ENCODE measurements at places on chromosomes 12 and 14.

GRCh38 chr14:102907980-102908730 lies 14.3 kb upstream of the AMN start:
- H3K27ac ChIP-seq: no peak overlapping the region
- DNase-seq: no peak
- H3K4me3 ChIP-seq: no peak overlapping the region
- no peaks in the 10 kb centered on the region for H3K27me3 ChIP-seq
- peaks cover 26% of the 10 kb centered on the region for H3K36me3 ChIP-seq

- no peaks in the 10 kb centered on the region for H3K4me1 ChIP-seq
- H3K27me3 ChIP-seq: no peaks in the 10 kb centered on the region
- H3K27ac ChIP-seq: no peak overlapping the region
- no peak overlapping the region for H3K4me3 ChIP-seq
Observed at GRCh38 chr12:40946612-40947194, 241.4 kb upstream of the PDZRN4 start.

DNA sequence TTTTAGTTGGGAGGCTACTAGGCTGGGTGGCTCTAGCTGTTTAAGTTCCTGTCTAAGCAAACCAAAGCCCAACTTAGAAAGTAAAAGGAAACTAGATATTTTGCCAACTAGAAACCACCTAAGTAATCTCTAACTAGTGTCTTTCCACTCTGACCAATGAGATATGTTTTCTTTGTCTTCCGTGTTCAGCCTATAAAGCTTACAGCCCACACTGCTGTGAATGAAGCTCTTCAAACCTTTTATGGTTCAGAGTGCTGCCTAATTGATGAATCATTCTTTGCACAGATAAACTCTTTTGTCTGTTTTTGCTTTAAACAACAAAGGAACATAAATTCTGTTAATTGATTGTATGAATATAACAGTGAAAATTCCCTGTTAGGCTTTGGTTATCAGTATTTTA lies 66.1 kb downstream of the FUT8 start:
- H3K4me1 ChIP-seq: peaks cover 42% of the 10 kb centered on the region
- H3K27ac ChIP-seq: no peak overlapping the region
- no peak for DNase-seq
- H3K36me3 ChIP-seq: peaks cover 6% of the 10 kb centered on the region

DNA sequence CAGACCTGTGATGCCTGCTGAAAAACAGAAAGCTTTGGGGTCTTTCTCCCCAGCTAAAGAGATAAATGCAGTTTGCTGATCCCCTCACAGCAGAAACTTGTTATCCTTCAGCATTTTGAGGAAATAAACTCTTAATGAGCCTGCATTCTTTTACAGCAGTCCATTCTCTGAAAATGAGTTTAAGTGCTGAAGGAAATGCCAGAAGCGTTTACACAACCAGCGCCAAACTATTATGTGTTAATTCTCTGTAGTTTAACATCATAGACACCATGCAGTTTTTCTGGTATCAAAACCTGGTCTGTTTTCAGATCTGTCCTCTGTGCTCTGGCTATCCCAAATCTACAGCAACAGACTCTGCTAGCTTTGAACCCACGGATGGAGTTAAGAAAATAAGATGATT lies 291.3 kb downstream of the NPAS3 start:
- H3K36me3 ChIP-seq: no peaks in the 10 kb centered on the region
- no peak overlapping the region for H3K27ac ChIP-seq
- no peak overlapping the region for H3K4me3 ChIP-seq
- H3K4me1 ChIP-seq: peaks cover 12% of the 10 kb centered on the region
- no peak for DNase-seq

DNA sequence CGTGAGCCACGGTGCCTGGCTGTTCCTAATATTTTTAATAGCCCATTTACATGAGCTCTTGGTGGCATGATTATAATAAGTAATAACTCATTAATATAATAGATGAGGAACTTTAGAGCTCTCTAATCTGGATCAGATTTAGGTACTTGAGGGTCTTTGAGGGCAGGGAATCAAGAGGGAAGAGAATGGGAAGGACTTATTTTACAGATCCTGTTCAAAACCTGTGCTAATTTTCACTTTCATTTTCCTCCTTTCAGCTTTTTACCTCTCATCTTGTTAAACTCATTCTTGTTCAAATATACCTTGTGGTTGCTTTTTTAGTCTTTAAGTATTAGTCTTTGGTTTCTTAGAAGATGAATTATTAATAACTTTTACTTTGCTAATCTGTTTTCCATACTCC lies 5.6 kb downstream of the NECAP1 start:
- no peaks in the 10 kb centered on the region for H3K27me3 ChIP-seq
- peaks cover 5% of the 10 kb centered on the region for H3K36me3 ChIP-seq
- H3K4me1 ChIP-seq: peaks cover 15% of the 10 kb centered on the region
- DNase-seq: no peak
- H3K27ac ChIP-seq: no peak overlapping the region

Measured in neural crest cell (in vitro differentiated cells).